ENCODE measurements at places on chromosomes 7 and 10. TPM values are rescaled to one million over a fixed set of nuclear protein-coding genes. Genes with fewer than 3 reads are reported as not detected.

PRLHR gene
- not detected for total RNA-seq

CASP2 gene
- total RNA-seq: 24.6 TPM

SFTPA1 gene
- not detected for total RNA-seq

MMP21 gene
- 0.07 TPM for total RNA-seq

URGCP gene
- total RNA-seq: 30.0 TPM

CFAP43 gene
- 0.75 TPM for total RNA-seq

CCT6A gene
- 171 TPM for total RNA-seq

BTBD16 gene
- 2.0 TPM for total RNA-seq

SPRN gene
- 2.1 TPM for total RNA-seq
